ENCODE measurements at places on chromosomes 2 and 18. TPM values are rescaled to one million over a fixed set of nuclear protein-coding genes. Genes with fewer than 3 reads are reported as not detected.

MAP2 gene
- total RNA-seq, result 2.5 TPM

CDH20 gene
- total RNA-seq, result not detected

NPHP1 gene
- total RNA-seq, result 2.6 TPM

VAMP8 gene
- 51.9 TPM for total RNA-seq

CAPN14 gene
- 0.24 TPM for total RNA-seq

PLCL1 gene
- total RNA-seq, result 0.83 TPM

EIF2B4 gene
- total RNA-seq, result 36.9 TPM

TRIM54 gene
- not detected for total RNA-seq

LIMS3 gene
- not detected for total RNA-seq

MLPH gene
- 82.9 TPM for total RNA-seq

TMEM17 gene
- 9.3 TPM for total RNA-seq

SPC25 gene
- 13.9 TPM for total RNA-seq

ALK gene
- total RNA-seq, result 4.8 TPM

C1QL2 gene
- total RNA-seq, result not detected

MRO gene
- total RNA-seq, result 3.1 TPM

MC5R gene
- not detected for total RNA-seq

ANXA4 gene
- total RNA-seq, result 24.6 TPM

MYOM1 gene
- total RNA-seq, result 0.26 TPM

DSG3 gene
- total RNA-seq, result 0.13 TPM

QPCT gene
- total RNA-seq, result 2,187 TPM

CPLX4 gene
- total RNA-seq, result not detected

POTEI gene
- total RNA-seq, result not detected

COL3A1 gene
- total RNA-seq, result 0.53 TPM

RNASEH1 gene
- total RNA-seq, result 45.2 TPM

SNTG2 gene
- not detected for total RNA-seq

APOB gene
- total RNA-seq, result not detected

GALR1 gene
- not detected for total RNA-seq

EVA1A gene
- total RNA-seq, result 7.4 TPM

ST3GAL5 gene
- total RNA-seq, result 70.8 TPM

DCAF17 gene
- 17.6 TPM for total RNA-seq

PROKR1 gene
- 6.9 TPM for total RNA-seq

All from SK-MEL-5 (cell line).